Caudate nucleus (tissue), 63 donors: ENCODE measurements at places on chromosomes 5 and 9.

- no peak for DNase-seq
Measured at GRCh38 chr5:10520706-10521105, 43.2 kb upstream of the ANKRD33B start.

DNA sequence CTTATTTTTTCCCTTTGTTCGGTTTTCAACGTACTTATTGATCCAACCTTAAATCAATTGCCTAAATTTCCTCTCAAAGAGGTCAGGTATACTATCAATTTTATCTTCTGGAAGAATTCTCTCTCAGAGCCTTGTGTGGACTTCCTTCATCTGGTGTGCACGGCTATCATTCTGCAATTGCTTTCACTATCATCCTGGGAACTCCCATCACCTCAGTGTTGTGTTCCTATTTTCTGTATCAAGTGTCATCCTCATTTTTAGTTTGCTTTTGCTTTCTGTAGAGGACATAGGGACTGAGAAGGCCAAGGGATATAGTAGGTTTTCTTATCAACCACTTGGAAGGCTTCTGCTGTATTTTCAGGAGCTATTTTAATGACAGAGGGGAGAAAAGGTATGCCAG, 11.3 kb downstream of the STOM start:
- no peak for DNase-seq

- peak; percentile 30 for DNase-seq
Measured at GRCh38 chr9:95085861-95086563, 231.5 kb downstream of the FANCC start.

DNA sequence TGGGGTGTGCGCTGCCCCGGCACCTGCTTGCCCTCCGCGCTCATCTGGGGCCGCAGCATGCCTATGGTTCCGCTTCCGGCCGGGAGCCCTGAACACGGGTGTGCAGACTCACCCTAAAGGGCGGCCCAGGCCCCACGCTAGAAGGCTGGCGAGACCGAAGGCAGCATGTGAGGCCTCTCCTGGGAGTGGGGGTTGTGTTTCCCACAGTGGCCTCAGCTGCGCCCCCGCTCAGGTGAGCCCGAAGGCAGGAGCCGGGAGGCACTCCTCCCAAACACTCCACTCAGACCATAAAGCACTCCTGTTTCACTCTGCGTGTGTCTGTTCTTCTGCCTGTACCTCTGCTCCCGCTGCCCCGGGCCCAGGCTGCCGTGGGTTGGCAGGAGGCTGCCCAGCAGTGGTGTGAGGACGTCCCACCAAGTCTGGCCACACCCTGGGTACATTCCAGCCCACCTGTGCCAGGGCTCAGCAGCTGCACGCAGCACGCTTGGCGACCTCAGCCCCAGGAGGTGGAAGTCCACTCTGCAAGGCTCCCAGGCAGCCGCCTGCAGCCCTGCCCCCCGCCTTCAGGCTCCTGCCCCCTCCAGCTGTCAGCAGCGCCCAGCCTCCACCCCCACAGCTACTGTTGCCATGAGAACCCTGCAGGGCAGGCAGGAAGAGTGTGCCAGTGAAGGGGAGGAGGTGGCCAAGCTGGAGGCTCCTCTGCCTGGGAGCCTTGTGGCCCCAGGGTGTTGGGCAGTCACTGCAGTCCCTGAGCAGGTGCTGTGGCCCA, 1.2 kb upstream of the AJM1 start:
- peak; percentile 85 for DNase-seq

DNA sequence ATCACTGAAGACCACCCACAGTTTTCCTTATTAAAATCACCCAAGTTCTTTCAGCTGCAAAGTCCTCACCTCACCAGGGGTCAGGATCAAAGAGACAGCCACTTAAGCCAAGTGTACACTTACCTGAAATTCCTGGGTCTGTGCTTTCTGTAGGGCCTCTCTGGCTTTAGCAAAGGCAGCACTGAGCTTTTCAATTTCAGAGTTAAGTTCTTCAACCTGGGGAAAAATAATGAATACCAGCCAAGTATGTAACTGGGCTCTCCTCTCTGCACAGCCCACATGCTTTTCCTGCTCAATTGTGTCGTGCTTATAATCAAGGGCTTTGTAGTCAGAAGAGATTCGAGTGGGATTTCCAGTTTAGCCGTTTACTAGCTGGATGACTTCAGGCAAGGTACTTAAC, 55.1 kb downstream of the CDK5RAP2 start:
- no peak for DNase-seq

DNA sequence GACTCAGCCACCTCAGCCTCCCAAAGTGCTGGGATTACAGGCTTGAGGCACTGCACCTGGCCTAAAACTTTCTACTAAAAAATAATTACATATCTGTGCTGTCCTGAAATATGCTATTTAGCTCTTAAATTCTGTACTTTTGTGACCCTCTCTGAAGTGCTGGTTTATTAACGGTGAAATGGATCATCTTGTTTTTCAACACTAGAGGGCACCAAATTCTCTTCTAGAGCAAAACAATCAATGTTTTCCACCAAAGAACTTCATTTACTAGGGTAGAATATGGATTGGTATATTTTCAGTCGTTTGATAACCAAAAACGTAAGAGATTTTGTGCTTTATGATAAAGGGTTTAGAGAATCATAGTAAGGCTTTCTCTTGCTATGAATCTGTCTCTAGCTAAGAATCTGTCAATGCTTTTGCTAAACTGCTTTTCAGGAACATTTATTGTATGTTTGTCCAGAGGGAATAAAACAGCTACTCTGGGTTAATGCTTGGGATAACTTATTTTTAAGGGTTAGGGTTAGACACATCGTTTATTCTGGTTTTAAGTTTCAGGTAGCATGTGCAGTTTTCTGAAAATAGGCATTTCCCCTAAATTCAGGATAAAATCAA, 63.6 kb downstream of the RNF180 start:
- no peak for DNase-seq

DNA sequence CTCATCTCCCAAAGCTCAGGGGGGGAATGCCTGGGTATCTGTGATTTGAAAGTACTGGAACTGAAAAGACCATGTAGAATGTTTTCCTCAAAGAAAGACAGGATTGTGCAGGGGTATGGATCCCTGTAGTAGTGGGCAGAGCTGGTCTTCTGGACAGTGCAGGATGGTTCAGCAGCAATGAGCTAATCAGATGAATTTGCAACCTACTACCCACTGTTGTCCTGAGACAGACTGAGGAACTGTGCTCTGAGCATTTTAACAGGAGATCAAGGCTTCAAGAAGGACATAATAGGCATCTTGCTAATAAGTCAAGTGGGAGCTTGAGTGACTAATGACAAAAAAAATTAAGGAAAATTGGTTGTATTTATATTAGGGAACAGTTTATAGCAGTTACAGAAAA, 61.7 kb downstream of the FYB1 start:
- DNase-seq: no peak

- no peak for DNase-seq
Measured at GRCh38 chr5:82912462-82912861, 164.7 kb downstream of the TMEM167A start.

DNA sequence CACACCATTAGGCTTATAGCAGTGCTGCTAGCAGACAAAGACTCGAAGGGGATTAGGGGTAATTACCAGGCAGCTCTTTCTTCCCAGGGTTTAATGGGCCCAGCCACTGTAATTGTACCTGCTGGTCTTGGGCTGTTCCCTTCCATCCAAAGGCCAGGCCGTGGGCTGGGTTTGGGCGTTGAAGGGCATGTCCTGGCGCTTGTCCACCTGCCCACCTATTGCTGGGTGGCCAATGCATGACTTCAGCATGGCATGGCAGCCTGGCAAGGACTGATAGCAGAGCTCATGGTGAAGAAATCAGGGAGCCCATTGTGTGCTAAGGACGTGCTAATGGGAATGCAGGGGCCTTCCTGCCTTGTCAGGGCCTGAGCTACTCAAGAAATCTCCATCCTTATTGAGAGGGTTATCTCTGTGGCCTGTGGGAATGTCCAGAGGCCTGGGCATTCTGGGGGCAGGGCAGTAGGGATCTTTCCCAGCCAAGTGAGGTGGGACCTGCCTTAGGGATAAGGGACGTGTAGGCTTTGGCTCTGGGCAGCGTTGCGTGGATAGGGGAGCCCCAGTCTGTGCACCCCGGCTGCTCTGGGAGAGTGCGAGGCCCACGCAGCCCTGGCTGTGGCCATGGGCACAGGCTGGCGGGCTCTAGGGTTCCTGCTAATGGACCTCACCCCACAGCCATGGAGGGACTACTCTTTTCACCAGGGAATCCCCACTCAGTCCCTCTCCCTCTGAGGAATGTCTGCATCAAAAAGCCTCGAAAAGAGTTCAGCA, 116.1 kb upstream of the PITX1 start:
- no peak for DNase-seq

DNA sequence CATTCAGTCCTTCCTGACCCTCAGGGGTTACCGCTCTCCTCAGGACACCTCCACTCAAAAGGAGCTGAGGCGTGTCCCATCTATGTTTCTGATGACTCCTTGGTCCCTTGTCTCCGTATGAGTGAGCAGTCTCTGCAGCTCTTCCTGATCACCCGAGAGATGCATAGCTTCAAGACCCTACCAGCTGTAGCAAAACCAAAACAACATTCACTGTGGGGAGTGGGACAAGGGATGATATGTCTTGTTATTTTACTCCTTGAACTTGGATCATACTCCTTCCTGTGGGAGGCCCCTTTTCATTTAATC, 14.4 kb downstream of the GLDC start:
- no peak for DNase-seq

GRCh38 chr5:103434057-103434456, 128.5 kb downstream of the NUDT12 start:
- no peak for DNase-seq

GRCh38 chr9:133443982-133444381, 15.8 kb upstream of the CACFD1 start:
- DNase-seq: no peak

GRCh38 chr5:76763136-76763535, 47.2 kb downstream of the F2R start:
- no peak for DNase-seq

DNA sequence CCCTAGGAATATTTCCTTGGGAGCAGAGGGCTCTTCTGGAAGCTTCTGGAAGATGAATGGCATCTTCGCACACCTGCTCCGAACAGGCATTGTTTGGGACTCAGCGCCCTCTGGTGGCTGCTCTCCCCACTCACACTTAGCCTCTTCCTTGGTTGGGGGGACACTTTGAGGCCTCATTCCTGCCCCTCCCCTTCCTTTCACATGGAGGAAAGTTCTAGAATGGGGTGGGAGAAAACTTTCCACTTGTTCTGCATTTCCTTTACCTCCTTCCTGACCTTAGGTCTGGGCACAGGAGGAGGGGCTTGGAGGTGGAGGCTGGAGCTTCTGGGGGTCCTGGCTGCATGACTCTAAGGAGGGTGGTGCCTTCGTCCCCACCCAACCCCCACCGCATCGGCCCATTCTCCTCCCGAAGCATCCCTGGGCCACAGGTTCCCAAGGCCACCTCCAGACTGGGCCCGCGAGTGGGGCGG, 19.3 kb upstream of the SMIM32 start:
- DNase-seq: peak; percentile 12

DNA sequence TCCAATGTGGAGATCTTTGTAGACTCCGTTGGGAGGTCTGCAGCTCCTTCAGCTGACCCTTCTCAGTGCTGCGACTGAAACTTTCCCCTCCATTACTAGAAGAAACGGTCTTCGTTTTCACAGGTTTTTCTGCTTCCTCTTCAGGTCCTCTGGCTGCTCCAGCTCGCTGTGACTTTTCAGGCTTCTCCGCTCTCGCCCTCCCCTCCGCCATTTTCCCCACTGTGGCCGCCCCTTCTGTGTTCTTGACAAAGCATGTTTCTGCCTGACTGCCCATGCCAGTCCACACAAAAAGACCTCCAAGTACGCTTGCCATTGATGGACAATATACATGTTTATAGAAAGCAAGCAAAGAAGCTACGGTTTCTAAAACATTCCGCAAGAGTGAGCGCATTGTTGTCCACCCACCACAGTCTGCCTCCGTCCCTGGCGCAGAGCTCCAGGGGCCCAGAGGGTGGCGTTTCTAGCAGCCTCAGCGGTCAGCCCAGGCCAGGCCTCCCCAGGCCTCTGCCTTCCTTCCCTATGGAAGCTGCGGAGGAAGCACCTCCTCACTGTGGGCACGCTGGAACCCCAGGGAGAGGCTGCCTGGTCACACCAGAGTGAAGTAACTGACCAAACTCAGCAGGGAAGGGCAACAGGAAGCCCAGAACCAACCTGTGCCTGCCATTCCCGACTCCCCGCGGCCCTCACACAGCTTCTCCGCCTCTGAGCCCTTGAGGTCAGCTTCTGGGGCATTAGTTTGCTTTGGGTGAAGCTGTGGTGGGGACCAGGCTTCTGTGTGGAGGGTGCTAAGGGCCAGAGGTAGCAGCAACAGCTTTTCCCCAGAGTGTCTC, 19.9 kb upstream of the S1PR3 start:
- no peak for DNase-seq

- DNase-seq: no peak
Measured at GRCh38 chr5:9712911-9713310, 82.8 kb upstream of the TAS2R1 start.

GRCh38 chr5:116699332-116699731, 124.7 kb upstream of the SEMA6A start:
- DNase-seq: no peak

DNA sequence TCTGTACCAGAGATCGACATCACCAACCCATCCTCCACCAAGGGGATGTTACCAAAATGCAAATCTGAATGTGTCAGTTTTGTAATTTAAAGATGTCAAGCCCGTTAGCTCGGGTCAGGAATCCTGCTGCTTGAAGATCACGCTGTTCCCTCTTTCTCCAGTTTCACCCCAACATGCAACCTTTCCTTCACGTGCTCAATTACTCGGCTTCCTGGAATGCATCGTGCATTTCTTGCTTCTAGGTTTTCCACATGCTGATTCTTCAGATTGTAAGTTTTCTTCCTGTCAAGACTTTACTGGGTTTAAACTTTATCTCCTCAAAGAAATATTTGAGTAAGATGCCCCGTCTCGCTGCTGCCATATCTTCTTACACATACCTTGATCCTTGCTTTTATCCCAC, 209.5 kb upstream of the SNX2 start:
- DNase-seq: no peak

DNA sequence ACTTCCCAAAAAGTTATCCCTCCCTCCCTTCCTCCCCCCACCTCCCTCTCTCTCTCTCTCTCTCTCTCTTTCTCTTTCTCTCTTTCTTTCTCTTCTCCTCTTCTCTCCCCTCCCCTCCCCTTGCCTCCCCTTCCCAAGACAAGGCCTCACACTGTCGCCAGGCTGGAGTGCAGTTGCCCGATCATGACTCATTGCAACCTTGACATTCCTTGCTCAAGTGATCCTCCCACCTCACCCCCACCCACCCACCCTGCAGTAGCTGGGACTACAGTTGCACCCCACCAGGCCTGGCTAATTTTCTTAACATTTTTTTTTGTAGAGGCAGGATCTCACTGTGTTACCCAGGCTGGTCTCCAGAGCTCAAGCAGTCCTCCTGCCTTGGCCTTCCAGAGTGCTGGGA, 32.8 kb downstream of the VPS13A start:
- DNase-seq: no peak

GRCh38 chr5:172009536-172010270, 3.3 kb upstream of the FBXW11 start:
- no peak for DNase-seq

DNA sequence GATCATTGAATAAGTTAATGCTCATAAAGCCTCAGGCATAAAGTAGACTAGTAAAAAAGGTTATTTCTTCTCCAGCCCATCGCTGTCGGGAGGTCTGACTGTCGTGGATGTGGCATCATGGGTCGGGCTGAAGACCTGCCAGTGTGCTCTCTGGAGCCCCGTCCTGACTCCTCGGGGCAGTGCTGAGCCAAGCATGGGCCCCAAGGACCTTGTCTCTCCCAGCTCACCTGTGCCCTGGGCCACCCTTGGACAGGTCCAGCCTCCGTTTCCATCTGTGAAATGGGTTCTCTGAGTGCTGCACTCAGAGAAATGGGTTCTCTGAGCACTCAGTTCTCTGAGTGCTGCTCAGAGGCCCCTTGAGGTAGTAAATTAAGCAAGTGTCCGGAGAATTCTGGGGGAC, 269.0 kb downstream of the GADD45G start:
- DNase-seq: no peak

- DNase-seq: no peak
Measured at GRCh38 chr5:1564182-1564748, 40.5 kb upstream of the LPCAT1 start.
